ENCODE measurements at places on chromosomes 7 and 10. TPM values are rescaled to one million over a fixed set of nuclear protein-coding genes. Genes with fewer than 3 reads are reported as not detected.

The KLHDC10 gene
- 26.7 TPM for total RNA-seq

The FGFBP3 gene
- total RNA-seq: 0.81 TPM

The FGFR2 gene
- 7.2 TPM for total RNA-seq

The PLCE1 gene
- total RNA-seq: 13.5 TPM

The ZNF365 gene
- total RNA-seq: 2.2 TPM

The NPC1L1 gene
- total RNA-seq: 0.85 TPM

DNA sequence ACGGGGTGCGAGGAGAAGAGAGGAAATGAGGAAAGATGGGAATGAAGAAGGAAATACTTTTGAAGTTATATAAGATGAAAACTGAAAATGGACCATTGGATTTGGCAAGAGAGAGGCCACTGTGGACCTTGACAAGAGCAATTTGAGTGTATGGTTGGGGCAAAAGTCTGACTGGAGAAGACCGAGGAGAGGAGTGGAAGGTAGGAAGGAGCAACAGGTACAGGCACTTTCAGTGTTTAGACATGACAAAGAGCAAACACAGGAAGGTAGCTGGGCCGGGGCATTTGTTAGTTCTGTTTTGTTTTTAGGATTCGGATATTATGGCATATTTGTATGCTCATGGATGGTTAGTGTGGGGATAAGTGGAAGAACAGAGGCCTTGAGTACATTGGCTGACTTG is 99.4 kb downstream of the TAF3 start:
- DNase-seq: no peak

GRCh38 chr7:9889554-9889953 is 1084.1 kb upstream of the PHF14 start:
- DNase-seq: no peak

DNA sequence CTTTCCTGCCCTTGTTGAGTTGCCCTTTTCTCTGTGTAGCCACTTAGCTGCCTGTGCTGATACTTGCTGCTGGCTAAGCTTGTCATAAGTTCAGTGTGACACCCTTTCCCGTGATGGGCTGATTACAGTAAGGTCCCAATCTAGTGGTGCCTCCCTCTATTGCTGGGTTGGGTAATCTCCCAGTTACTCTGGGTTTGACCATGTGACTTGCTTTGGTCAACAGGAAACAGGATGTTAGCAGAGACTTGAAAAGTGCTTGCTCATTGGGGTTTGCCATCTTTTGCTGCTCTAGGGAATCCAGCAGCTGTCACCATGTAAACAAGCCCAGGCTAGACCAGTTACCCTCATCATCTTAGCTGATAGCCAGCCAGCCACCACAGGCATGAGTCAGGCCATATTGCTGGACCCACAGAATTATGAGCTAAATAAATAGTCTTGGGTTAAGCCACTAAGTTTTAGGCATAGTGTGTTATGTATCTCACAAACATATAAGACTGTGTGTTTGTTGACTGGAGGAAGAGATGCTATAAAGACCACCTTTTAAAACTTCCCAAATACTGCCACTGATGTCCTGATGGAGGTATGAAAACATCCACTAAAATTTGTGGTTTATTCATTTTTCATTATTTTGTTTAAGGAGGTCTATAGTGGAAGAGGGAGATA is 4.0 kb upstream of the LEP start:
- no peak for DNase-seq

GRCh38 chr7:140656548-140657515 is 15.9 kb upstream of the ADCK2 start:
- no peak for DNase-seq

DNA sequence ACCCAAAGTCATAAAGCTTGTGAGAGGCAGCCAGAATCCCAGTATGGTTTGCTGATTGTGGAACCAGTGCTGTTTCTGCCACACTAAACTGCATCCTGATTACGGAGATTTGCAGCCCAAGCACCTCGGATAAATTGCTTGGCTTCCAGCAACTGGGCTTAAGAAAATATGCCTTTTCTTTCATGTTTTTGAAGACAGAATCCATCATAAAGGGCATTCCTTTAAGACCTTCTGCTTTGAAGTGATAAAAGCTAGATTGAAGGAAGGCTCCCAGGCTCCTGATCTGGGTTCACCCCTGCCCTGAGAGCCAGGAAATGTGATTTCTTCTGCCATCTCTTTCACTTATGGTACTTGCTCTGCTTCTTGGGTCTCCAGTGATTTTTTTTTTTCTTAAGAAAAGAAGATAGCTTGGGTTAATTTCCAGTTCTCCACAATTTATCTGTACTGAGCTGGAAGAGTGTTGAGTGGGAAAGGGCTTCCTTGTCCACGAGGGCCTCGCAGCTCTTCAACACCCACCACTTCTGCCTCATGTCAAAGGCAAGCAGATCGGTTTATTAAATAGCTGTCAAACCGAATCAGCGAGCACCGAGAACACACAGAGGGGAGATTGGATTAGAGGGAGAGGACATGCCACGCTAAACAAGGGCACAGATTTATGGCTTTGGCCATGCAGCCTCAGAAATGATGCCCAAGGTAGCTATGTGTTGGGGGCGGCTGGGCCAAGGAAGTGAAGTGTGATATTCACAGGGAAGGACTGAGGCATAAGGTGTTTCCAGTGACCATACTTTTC is 94.9 kb upstream of the TBX20 start:
- DNase-seq: no peak

DNA sequence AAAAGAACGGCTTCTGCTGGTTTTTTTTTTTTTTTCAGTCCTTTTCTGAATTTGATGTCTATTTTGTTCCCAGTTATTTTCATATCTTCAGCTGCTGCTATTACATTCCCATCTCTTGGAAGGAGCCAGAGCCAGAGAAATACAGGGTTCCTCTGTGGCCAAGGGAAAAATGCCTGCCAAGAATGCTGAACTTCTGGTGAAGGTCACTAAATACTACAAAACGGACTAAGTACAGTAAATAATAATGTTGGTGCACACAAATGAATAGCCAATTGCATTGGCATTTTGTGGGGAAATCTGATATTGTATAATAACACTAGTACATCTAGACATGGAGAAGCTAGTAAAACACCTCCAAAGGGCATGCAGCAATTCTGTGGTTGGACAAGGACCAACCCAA is 56.3 kb upstream of the ZEB1 start:
- no peak for DNase-seq

- no peak for DNase-seq
Measured at GRCh38 chr10:122650331-122650730, 49.3 kb downstream of the C10orf120 start.

- DNase-seq: no peak
Measured at GRCh38 chr7:12987238-12987637, 299.8 kb downstream of the ARL4A start.

DNA sequence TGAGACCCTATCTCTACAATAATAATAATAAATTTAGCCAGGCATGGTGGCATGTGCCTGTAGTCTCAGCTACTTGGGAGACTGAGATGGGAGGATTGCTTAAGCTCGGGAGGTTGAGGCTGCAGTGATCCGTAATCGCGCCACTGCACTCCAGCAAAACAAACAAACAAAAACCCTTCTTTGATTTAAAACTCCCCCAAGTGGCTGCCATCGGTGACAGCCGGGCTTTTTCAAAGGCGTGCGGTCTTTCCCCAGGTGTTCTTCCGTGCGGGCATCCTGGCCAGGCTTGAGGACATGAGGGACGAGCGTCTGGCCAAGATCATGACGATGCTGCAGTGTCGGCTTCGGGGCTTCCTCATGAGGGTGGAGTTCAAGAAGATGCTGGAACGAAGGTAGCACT is 1.9 kb upstream of the MYH16 start:
- DNase-seq: no peak

- DNase-seq: no peak
Measured at GRCh38 chr10:59300386-59300785, 62.0 kb downstream of the FAM13C start.

DNA sequence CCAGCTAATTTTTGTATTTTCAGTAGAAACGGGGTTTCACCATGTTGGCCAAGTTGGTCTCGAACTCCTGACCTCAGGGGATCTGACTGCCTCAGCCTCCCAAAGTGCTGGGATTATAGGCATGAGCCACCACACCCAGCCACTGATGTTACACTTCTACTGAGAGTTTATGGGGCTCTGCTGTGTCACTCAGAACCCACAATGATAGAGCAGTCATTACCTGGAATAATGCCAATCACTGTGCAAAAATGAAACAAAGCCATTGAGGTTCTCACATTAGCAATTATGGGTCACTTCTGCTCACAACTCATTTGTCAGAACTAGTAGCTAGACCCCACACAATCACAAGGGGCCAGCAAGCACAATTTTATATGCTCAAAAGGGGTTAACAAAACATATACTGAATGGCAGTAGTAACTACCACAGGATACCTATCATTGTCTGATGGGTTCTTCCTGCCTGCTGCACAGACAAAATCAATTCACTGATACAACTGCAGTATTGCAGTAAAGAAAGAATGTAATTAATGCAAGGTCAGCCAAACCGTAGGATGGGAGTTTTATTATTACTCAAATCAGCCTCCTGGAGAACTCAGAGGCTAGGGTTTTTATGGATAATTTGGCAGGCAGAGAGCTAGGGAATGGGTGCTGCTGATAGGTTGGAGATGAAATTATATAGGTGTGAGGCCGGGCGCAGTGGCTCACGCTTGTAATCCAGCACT is 72.1 kb upstream of the TRIM24 start:
- no peak for DNase-seq

DNA sequence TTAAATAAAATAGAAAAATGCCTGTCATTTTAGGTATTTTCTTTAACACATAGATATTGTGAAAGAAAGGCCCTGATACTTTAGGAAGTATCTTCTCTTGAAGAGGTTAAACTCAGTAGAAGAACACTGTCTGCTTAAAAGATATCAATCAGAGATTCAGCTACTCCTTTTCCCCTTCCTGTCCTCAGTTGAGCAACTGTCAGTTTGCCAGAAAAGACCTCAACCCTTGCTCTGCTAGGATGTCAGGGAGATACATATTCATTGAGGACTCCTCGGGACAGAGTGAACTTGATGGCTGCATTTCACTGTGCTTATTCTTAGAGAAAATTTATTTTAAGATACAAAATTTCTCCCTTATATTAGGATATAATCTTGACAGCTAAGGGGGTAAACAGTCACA is 173.6 kb upstream of the CACNA2D1 start:
- DNase-seq: no peak

GRCh38 chr7:13420726-13421125 is 568.7 kb downstream of the ETV1 start:
- DNase-seq: no peak

GRCh38 chr10:32190890-32191491 is 134.8 kb upstream of the KIF5B start:
- no peak for DNase-seq

All from thoracic aorta (tissue), 2 donors.